NCI-H2029 treated with DMSO at 0.1 percent for 48 hours (cell line): ENCODE measurements at places on chromosomes 16 and 17.

- no peak for DNase-seq
These were observed 8.5 kb upstream of the BAIAP2 start for GRCh38 chr17:81026266-81027036.

DNA sequence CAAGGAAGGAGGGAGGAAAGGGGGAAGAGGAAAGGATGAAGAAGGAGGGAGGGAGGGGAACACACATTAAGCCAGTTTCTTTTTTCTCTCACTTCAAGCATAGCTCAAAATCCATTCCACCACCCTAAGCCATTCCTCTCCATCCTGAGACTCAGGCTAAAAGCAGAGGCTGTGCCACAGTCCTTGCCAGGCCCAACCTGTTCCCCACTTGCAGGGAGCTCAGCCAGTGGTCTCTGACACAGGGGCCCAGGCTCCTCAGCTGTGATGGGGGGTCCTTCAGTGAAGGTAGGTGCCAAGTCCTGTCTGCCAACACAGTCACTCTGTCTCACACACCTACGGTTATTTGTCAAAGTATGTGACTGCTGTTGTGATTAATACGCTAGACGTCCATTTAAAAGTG lies 44.6 kb downstream of the SDK2 start:
- DNase-seq = no peak

- DNase-seq = no peak
These were observed 332.7 kb downstream of the ZFHX3 start for GRCh38 chr16:72715267-72715666.

GRCh38 chr16:802914-803753 lies 2.6 kb upstream of the GNG13 start:
- no peak for DNase-seq

DNA sequence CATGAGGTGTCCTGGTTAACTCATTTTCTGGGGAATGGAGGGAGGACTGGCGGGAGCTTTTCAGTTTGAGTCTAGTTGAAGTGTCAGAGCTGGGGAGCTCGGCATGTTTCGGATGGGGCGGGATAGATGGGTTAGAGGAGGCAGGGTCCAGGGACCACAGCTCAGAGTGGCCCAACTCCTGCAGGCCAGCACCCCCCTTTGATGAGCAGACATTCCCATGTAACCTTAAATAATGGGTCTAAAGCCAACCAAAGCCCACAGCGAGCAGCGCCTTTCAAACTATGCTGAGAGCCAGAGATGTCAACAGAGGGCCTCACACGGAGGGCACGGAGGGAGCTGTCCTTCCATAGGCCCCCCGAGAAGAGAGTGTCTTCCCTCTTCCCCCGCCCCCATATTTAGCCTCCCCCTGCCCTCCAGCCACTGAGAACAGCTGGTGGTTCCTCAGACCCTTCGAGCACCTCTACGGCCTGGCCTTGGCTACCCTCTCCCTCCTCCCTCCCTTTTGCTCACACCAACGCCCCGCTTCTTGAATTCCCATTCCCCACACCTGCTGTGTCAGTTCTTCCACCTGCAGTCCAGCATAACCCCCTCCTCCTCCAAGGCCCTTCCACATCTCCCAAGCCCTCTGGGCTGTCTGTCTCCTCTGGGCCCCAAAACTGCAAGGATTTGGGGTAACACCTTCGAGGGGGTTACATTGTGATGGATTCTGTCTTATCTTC lies 21.8 kb downstream of the RAB11FIP4 start:
- no peak for DNase-seq

- DNase-seq = no peak
These were observed 554.0 kb upstream of the ZFHX3 start for GRCh38 chr16:73601911-73602310.

GRCh38 chr16:46709469-46710005 lies 20.1 kb downstream of the ORC6 start:
- DNase-seq = no peak

- DNase-seq = no peak
These were observed 37.2 kb upstream of the NUFIP2 start for GRCh38 chr17:29331075-29331707.

GRCh38 chr16:73323880-73324279 lies 276.0 kb upstream of the ZFHX3 start:
- DNase-seq = peak; percentile 12

DNA sequence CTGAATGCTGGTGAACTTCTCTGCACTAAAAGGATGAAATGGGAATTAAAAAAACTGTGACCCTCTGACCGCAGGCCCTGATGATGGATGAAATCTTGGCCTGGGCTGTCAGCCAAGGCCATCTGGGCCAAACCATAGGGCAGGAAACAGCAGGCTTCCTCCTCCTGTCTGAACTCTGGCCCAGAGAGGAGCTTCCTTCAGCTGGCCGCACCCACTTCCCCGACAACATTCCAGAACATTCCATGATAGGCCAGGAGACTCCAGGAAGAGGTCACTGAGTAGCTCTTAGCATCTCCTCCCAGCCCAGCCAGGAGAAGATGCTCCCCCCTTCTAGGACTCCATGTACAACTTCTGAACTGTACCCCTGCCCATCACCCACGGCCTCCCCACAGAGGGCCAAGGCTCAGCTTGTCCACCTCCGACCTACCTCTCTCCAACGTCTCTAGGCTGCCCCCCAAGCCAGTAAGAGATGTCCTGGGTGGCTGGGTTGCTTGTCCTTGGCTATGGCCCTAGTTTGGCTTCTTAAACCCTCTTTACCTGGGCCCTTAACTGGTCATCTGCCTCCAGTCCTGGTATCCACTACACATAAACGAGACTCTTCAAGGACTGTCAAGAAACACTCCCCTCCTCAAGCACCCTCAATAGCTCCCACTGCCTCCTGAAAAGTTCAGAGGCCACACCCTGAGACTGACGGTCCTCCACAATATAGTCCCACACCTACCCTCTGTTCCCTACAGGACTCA lies 1.7 kb downstream of the RPH3AL start:
- no peak for DNase-seq

- DNase-seq = no peak
These were observed 12.4 kb downstream of the BCAR1 start for GRCh38 chr16:75238853-75239541.

- no peak for DNase-seq
These were observed 6.1 kb downstream of the ACACA start for GRCh38 chr17:37400505-37400904.

- DNase-seq = no peak
These were observed 63.1 kb downstream of the PRKCB start for GRCh38 chr16:23898682-23899430.

DNA sequence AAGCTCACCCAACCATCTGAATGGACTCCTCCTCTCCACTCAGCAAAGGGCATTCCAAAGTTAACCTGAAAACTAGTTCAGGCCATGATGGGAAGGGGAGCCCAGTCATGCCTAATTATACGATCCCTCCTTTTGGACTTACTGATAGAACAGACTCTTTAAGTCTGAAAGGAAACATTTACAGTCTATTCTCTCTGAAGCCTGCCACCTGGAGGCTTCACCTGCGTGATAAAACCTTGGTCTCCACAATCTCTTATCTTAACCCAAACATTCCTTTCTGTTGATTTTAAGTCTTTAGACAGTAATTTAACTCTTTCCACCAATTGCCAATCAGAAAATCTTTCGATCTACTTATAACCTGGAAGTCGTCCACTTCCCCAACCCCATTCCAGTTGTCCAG lies 9.0 kb upstream of the MPP2 start:
- DNase-seq = no peak

DNA sequence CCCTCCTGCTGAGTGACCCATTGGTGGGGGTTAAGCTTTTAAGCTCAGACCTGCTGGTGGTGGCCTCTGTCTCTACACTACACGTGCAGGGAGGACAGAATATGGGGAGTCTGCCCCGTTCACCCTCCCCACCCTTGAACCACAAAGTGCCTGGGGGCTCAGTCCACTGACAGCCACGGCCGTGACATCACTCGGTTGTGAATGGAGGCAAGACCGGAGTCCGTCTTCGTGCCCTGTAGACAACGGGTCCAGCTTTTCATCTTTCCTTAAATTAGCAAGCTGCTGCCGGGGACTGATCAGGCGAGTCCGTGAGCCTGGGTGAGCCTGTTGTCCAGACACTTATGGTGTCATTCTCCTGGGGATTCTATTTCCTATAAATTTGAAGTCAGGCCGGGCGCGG lies 67.4 kb downstream of the CRISPLD2 start:
- no peak for DNase-seq

DNA sequence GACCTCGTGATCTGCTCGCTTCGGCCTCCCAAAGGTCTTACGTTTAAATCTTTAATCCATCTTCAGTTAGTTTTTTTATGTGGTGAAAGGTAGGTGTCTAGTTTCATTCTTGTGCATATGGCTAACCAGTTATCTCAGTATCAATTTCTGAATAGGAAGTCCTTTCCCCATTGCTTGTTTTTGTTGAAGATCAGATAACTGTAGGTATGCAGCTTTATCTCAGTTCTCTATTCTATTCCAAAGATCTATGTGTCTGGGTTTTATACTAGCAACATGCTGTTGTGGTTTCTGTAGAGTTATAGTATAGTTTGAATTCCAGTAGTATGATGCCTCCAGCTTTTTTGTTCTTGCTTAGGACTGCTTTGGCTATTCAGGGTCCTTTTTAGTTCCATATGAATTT lies 65.2 kb downstream of the TNFRSF13B start:
- no peak for DNase-seq

GRCh38 chr16:50195276-50195675 lies 42.2 kb downstream of the TENT4B start:
- DNase-seq = no peak

- no peak for DNase-seq
These were observed 393 bp upstream of the PSMB10 start for GRCh38 chr16:67936880-67937605.

- no peak for DNase-seq
These were observed 33.0 kb downstream of the NGFR start for GRCh38 chr17:49527927-49528651.

DNA sequence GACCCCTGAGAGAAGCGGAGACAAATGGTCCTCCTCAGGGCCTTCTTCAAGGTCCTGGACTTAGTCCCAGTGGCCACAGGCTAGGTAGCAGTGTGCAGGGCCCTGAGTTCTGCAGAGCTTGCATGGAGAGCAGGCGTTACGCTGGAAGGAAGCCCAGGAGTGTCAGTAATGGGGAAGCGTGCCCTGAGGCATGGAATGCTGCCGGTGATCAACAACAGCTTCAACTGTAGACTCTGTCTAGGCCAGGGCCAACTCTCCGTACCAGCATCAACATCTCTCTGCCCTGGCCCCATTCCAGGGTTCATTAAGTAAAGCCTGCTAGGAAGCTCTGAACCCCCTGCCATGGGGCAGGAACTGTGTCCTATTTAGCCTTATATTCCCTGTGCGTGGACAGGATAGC lies 568 bp upstream of the TNK1 start:
- DNase-seq = no peak

DNA sequence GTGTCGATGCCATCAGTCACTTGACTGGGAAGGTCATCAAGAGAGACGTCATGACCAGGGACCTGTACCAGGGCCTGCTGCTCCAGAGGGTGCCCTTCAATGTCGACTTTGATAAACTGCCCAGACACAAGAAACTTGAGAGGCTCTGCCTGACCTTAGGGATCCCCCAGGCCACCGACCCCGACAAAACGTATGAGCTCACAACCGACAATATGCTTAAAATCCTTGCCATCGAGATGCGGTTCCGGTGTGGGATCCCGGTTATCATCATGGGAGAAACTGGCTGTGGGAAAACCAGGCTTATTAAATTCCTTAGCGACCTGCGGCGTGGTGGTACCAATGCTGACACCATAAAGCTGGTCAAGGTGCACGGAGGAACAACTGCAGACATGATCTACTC lies 69.6 kb upstream of the ENDOV start:
- no peak for DNase-seq

GRCh38 chr17:60398227-60398959 lies 6.5 kb upstream of the USP32 start:
- no peak for DNase-seq

GRCh38 chr16:66256919-66257318 lies 109.6 kb upstream of the CDH5 start:
- no peak for DNase-seq

DNA sequence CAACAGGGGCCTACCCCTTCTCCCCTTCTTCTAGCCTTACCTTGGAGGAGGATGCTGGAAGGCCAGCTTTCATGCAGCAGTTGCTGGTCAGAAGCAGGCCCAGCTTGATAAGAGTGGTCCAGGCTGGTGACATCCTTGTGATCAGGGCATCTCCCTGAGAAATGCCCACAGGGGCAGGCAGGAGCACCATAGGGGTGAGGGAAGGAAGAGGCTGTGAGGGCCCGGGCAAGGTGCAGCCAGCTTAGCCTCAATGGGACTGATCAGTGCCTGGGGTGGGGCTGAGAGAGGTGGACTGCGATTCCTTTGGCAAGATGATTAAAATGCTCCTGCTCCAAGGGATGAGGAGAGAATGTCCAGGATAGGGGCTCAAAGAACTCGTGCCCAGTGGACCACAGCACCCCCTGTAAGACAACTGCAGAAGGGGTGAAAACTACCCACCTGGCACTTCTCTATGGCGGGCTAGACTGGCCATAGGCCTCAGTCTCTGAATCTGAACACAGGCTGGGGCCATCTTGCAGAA lies 9.5 kb upstream of the GALK1 start:
- DNase-seq = no peak

GRCh38 chr17:2357931-2358434 lies 20.7 kb downstream of the SGSM2 start:
- DNase-seq = no peak

GRCh38 chr17:50044483-50044882 lies 11.4 kb upstream of the ITGA3 start:
- no peak for DNase-seq

DNA sequence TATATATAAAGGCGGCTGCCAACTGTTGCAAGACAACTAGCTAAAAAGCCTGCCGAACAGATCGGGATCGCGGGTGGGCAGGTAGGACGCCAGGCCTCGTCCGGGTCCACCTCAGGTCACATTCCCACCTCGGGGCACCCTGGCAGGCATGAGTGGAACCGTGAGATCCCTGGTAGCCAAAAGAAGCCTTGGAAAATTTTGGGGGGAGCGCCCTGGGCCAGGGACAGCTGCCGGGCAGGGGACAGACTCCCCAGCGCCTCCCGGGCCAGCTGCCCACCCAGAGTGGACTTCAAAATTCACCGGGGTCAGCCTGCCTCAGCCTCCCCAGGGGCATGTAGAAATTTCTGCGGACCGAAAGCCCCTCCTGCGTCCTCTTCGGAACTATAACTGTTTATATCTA lies 760.9 kb downstream of the KCNJ18 start:
- no peak for DNase-seq

DNA sequence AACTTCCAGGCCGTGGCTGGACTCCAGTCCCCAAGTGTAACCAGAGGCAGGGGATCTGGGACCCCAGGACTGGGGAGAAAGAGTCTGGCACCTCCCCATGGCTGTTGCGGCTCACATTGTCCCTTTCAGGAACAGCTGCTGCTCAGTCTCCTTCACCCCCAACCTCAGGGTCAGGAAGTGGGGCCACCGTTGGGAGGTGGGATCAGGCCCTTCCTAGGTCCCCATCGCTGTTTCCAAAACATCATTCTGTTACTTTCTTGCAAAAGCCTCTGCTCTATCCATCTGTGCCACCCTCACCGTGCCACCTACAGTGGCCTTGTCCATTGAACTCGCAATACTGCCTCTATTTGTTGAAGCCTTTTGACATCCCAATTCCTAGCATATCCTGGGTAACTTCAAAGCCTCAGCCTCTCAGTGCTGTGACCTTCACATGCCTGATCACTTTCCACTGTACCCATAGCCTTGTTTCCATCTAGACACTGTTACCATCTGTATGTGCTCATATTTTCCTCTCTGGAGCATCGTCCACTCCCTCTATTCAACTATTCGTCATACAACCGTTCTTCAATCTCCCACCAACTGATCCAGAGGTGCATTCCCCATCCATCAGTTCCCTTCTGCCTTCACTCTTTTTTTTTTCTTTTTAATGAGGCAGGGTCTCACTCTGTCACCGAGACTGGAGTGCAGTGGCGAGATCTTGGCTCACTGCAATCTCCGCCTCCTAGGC lies 15.0 kb upstream of the SRCIN1 start:
- no peak for DNase-seq

GRCh38 chr16:47037396-47037745 lies 63.9 kb upstream of the DNAJA2 start:
- no peak for DNase-seq
